ENCODE measurements at places on chromosomes 6 and 20. TPM values are rescaled to one million over a fixed set of nuclear protein-coding genes. Genes with fewer than 3 reads are reported as not detected.

DNA sequence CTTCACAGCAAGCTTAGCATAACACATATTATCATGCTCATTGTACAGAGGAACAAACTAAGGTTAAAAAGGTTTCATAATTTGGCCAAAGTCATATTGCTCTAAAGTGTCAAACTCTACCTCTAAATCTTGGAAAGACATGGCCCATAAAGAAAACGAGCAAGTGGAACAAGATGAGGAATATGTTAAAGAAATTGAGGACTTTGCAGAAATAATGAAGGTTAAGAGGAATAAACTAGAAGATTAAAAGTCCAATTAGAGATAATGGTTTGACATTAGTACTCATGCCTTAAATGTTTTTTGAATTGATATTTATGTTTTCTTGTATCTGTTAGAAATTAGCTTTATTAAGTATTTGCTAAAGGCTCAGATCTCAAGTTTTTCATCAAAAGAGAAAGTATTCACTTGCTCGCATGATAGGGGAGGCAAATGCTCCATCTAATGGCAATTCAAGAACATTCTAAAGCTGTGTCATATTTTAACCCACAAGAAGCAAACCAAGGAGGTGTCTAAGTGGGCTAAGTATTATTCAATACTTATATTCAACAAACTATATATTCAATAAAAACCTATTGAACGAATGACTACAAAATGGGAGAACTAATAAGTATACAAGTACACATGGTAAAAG, 192.9 kb upstream of the SPTLC3 start:
- H3K36me3 ChIP-seq, result no peaks in the 10 kb centered on the region
- H3K4me3 ChIP-seq, result no peak overlapping the region
- no peak overlapping the region for H3K27ac ChIP-seq
- no peaks in the 10 kb centered on the region for H3K27me3 ChIP-seq
- no peak for DNase-seq
- H3K4me1 ChIP-seq, result no peaks in the 10 kb centered on the region

DNA sequence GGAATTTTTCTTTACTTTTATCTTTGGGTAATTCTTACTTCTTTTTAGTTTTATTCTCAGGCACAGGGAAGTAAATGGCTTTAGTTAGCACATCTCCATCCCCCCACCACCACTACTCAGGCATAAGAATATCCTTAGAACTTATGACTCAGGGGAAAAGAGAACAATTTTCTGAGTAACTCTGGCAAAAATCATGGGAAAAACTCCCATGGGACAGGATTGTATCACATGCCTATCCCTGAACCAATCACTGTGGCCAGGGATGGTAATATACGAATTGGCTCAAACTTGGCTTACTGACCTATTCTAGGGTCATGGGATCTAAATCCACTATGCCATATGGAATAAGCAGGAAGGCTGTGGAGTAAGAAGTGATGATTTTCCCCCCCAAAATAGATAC, 339.1 kb downstream of the BTBD3 start:
- H3K4me1 ChIP-seq, result no peaks in the 10 kb centered on the region
- H3K36me3 ChIP-seq, result no peaks in the 10 kb centered on the region
- DNase-seq, result no peak
- H3K27ac ChIP-seq, result no peak overlapping the region
- H3K27me3 ChIP-seq, result no peaks in the 10 kb centered on the region

DNA sequence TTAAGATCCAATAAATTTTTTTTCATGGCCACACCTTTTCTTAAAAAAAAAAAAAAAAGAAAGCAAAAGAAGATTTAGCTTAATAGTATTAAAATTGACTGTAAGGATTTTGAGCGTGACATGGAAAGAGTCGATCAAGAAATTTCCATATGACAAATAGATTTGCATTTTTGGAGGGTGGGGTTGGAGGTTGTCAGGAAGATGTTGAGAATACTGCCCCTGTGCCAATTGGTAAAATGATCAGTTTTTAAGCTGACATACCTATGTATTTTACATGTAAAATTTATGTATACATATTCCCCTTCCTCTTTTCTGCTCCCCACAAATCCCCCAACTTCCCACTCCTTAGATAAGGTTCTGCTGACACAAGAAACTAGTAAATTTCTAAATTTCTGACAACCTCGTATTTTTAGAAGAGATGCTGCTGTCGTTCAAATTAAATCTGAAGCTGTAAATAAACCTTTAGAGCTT, 520.9 kb downstream of the CD83 start:
- no peaks in the 10 kb centered on the region for H3K36me3 ChIP-seq
- H3K27ac ChIP-seq, result no peak overlapping the region
- H3K4me1 ChIP-seq, result peaks cover 21% of the 10 kb centered on the region
- DNase-seq, result no peak
- H3K27me3 ChIP-seq, result no peaks in the 10 kb centered on the region

DNA sequence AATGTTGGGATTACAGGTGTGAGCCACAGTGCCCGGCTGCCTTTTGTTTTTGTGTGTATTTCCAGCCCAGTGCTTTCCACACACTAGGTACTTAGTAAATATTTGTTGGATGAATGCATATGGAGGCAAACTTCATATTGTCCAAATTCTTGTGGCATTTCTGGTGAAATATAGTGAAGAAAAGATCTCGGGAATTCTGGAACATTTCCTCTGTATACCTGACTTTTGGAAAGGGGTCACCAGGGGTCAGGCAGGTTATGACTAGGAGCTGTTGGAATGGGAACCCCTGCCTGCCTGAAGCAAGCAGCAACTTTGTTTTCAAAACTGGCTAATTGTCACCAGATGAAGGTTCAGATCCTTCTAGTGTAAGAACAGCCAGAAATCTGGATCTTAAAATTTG, 12.1 kb upstream of the SCP2D1 start:
- no peak overlapping the region for H3K4me3 ChIP-seq
- no peaks in the 10 kb centered on the region for H3K27me3 ChIP-seq
- no peak overlapping the region for H3K27ac ChIP-seq
- H3K4me1 ChIP-seq, result no peaks in the 10 kb centered on the region
- DNase-seq, result no peak

GRCh38 chr6:108423982-108424705, 129.3 kb downstream of the AFG1L start:
- H3K4me3 ChIP-seq, result no peak overlapping the region
- no peaks in the 10 kb centered on the region for H3K4me1 ChIP-seq
- no peaks in the 10 kb centered on the region for H3K27me3 ChIP-seq
- no peak for DNase-seq
- H3K36me3 ChIP-seq, result no peaks in the 10 kb centered on the region

TBXT gene
- total RNA-seq, result not detected

GRCh38 chr6:158422629-158423238, 110.5 kb downstream of the TULP4 start:
- no peak for DNase-seq
- no peaks in the 10 kb centered on the region for H3K36me3 ChIP-seq
- H3K4me3 ChIP-seq, result no peak overlapping the region
- peaks cover 4% of the 10 kb centered on the region for H3K4me1 ChIP-seq
- no peak overlapping the region for H3K27ac ChIP-seq

VPS52 gene
- 49.3 TPM for total RNA-seq

SAMD5 gene
- 9.2 TPM for total RNA-seq

DNA sequence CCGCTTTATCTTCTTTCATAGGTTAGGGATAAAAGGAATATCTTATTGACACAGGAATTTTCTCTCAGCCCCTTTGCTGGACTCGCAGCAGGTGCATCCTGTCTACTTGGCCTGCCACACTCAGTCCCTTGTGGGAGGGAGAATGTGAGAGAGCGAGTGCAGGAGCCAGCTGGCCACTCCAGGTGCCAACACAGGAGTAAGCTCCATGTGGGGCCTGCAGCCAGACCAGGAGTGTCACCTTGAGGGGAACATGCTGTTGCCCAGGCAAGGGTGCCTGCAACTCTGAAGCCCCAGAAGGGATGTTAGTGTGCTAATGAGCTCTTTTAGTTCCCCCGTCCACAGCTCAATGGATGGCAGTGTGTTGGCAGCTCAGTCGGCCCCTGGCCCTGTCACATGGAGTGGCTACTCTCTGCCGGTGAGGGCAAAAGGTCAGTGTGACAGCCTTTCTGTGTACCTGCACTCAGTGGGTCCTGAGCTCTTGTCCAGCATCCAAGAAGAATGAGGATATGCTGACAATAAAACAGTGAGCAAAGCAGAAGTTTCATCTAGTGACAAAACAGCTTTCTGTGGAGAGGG, 57.1 kb downstream of the CRYBG1 start:
- no peaks in the 10 kb centered on the region for H3K4me1 ChIP-seq
- H3K36me3 ChIP-seq, result no peaks in the 10 kb centered on the region

- DNase-seq, result no peak
- H3K36me3 ChIP-seq, result no peaks in the 10 kb centered on the region
- H3K4me3 ChIP-seq, result no peak overlapping the region
- H3K27ac ChIP-seq, result no peak overlapping the region
Observed at GRCh38 chr6:10809098-10809497, 29.2 kb downstream of the MAK start.

LAMA2 gene
- total RNA-seq, result 172 TPM

GRCh38 chr20:21325296-21325695, 22.2 kb downstream of the XRN2 start:
- H3K36me3 ChIP-seq, result no peaks in the 10 kb centered on the region
- no peaks in the 10 kb centered on the region for H3K27me3 ChIP-seq
- H3K4me1 ChIP-seq, result no peaks in the 10 kb centered on the region
- DNase-seq, result no peak

DNA sequence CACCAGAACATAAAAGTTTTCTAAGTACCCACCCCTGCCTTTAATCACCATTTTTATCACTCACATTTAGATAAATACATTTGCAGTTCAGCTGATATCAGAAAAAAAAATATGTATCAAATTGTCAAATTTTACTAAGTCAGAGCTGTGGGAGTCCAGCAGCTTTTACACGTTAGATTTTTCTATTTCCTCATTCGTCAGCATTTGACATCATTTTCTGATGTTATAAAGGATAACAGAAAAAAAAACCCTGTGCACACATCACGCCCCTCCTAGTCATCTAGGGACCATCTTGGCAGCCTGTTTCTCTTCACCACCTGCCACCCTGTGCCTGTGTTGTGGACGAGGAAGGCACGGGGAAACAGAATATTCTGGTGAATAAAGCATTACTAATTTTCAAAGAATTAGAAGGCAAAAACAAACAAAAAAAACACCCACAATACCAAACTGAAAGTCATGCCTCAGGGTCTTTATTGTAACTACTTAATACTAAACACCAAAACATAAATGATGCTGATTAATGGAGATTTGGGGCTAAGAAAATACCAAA, 12.4 kb downstream of the B4GALT5 start:
- no peaks in the 10 kb centered on the region for H3K36me3 ChIP-seq
- H3K4me1 ChIP-seq, result peaks cover 4% of the 10 kb centered on the region
- DNase-seq, result no peak
- no peak overlapping the region for H3K4me3 ChIP-seq
- no peak overlapping the region for H3K27ac ChIP-seq

DNA sequence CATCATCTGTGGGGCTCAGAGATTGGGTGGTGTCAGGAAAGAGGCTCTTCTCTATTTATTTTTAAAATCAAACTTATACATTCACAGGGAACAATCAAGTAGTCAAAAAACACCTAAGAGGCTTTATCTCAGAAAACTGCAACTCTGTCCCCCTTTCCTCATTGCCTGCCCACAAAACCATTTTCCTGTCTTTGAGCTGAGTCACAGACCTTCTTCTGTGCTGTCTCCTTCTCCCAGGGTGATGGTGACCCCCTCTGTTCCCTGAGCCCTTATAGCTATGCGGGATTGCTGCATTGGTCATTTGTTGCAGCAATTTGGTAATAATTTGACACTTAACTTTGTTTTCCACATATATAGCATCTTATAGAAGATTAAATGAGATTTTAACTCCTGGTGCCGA, 195.2 kb upstream of the PROKR2 start:
- H3K36me3 ChIP-seq, result no peaks in the 10 kb centered on the region
- H3K27me3 ChIP-seq, result no peaks in the 10 kb centered on the region
- no peak for DNase-seq
- H3K4me3 ChIP-seq, result no peak overlapping the region
- H3K27ac ChIP-seq, result no peak overlapping the region
- H3K4me1 ChIP-seq, result no peaks in the 10 kb centered on the region

DNA sequence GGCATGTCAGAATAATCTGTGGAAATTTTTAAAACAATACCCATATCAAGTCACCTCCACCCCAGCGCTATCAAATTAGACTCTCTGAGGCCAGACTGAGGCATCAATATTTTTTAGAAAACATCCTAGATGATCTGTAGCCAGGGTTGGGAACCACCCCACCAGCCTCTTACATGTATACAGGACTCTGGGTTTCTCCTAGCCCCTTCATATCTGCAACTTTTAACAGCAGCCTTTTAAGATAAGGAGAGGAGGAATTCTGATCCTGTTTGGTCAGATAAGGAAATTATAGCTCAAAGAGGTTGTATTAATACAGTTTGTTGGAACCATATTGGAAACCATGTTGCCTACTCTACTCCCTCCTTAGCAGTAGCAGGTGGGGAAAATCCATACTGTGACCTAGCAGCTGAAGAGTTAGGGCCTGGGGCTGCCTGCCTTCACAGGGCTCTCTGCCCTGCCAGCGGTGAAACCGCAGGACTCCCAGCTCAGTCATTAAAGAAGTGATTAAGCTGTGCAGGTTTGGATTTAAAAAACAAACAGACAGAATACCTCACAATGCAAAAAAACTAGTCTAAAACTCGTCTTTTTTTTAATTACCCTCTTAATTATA, 30.0 kb downstream of the BRPF3 start:
- peaks cover 21% of the 10 kb centered on the region for H3K4me1 ChIP-seq
- DNase-seq, result no peak
- H3K4me3 ChIP-seq, result no peak overlapping the region
- peaks cover 60% of the 10 kb centered on the region for H3K36me3 ChIP-seq
- no peaks in the 10 kb centered on the region for H3K27me3 ChIP-seq

- H3K27ac ChIP-seq, result no peak overlapping the region
- H3K4me1 ChIP-seq, result peaks cover 13% of the 10 kb centered on the region
- no peaks in the 10 kb centered on the region for H3K36me3 ChIP-seq
- H3K27me3 ChIP-seq, result peaks cover 10% of the 10 kb centered on the region
- no peak for DNase-seq
Observed at GRCh38 chr6:114342086-114342825, 567 bp downstream of the HS3ST5 start.

DNA sequence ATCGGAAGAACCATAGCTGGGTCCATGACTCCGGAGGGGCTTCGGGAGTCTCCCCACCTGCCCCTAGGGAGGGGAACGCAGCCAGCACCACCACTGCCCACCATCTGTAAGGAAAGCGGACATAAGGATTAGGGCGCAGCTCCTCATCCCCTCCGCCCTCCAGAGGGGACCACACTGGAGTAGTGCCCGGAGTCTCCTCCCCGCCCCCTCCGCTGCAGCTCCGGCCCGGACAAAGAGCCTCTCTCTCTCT, 628 bp downstream of the SLC35B2 start:
- no peak for DNase-seq
- H3K4me3 ChIP-seq, result peak overlapping the region; percentile 79
- peaks cover 39% of the 10 kb centered on the region for H3K4me1 ChIP-seq
- no peaks in the 10 kb centered on the region for H3K27me3 ChIP-seq
- H3K36me3 ChIP-seq, result peaks cover 72% of the 10 kb centered on the region

GRCh38 chr6:105372142-105372848, 30.6 kb downstream of the PREP start:
- no peak for DNase-seq
- H3K36me3 ChIP-seq, result peaks cover 3% of the 10 kb centered on the region
- no peak overlapping the region for H3K4me3 ChIP-seq
- no peak overlapping the region for H3K27ac ChIP-seq

ERVFRD-1 gene
- total RNA-seq, result 0.06 TPM

All from spinal cord (tissue), 10 donors.